ENCODE measurements at places on chromosomes 7 and 10.

GRCh38 chr10:51244748-51245490 is 170.6 kb downstream of the PRKG1 start:
- no peak for DNase-seq

- no peak for DNase-seq
These were observed 7.5 kb downstream of the MPP7 start for GRCh38 chr10:28295336-28295735.

DNA sequence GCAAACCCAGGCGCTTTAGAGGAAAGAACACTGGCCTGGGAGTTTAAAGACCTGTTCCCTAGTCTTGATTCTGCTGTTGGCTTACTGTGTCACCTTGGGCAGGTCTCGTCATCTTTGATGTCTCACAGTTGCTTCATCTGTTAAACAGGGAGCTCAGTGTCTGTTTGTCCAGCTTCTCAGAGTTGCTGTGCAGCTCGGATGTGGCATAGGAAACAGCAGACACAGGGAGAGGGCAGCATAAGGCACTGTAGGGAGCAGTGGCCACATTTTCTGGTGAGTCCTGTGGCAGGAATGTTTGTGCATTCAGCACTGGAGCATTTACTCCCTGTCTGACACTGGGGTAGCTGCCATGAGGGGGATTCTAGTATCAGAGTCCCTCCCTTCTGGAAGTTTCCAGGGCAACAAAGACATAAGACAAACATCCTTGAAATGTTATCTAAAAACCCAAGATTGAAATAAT is 2.0 kb downstream of the REPIN1 start:
- no peak for DNase-seq

DNA sequence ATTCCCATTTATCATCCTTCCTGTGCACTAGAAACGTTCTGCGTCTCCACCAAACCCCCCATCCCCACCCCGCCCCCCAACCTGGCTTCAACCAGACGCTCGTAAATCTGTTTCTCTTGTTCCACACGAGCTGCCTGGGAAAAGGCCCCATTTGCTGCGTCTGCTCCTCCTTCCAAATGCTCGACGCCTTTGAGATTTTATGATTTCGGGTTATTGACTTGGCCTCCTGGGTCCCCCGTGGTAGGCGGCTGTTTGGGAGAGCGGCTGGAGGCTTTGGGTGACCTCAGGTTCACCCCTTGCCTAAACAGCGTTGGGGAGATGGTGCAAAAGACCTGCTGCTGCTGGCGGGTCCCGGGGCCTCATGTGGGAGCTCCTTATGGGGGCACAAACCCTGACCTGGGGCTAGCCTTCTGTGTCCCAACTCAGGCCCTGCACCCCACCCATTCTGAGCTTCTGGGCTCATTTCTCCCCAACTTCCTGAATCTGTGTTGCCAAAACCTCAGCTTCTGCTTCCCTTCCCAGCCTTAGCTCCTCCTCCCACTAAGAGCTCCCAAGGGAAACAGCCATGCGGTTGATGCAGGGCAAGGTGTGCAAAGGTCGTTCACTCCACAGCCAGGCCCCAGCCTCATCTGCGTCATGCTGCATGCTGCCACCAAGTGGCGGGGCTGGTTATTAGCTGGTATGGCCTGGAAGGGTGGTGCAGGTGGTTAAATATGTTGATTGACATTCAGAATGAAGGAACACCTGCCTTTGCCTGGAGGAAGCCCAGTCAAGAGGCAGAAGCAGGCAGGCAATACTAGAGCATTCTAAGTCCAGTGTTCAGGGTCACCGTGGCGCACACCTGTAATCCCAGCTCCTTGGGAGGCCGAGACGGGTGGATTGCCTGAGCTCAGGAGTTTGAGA is 49.1 kb upstream of the ELN start:
- DNase-seq: no peak

- DNase-seq: no peak
These were observed 126.5 kb upstream of the MTPN start for GRCh38 chr7:136103545-136104268.

- no peak for DNase-seq
These were observed 122.1 kb upstream of the SFMBT2 start for GRCh38 chr10:7532723-7533498.

GRCh38 chr10:5760515-5760914 is 52.7 kb downstream of the GDI2 start:
- no peak for DNase-seq

DNA sequence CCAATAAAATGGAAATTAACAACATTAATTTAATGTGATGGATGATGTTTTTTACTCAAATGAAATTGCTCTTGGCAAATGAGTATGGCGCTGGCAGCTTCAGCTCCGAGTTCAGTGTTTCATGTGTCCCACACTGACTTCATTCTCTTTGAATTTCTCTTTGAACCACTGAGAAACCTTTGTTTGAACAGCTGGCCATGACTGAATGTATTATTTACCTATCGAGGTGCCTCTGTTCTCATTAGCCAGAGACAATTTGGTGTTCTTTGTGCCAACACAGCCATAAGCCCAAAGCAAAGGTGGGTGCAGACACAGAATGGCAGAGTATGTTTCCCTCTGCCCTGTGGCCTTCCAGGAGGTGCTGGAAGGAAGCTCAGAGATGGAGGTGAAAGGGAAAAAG is 42.1 kb downstream of the TMEM178B start:
- no peak for DNase-seq

DNA sequence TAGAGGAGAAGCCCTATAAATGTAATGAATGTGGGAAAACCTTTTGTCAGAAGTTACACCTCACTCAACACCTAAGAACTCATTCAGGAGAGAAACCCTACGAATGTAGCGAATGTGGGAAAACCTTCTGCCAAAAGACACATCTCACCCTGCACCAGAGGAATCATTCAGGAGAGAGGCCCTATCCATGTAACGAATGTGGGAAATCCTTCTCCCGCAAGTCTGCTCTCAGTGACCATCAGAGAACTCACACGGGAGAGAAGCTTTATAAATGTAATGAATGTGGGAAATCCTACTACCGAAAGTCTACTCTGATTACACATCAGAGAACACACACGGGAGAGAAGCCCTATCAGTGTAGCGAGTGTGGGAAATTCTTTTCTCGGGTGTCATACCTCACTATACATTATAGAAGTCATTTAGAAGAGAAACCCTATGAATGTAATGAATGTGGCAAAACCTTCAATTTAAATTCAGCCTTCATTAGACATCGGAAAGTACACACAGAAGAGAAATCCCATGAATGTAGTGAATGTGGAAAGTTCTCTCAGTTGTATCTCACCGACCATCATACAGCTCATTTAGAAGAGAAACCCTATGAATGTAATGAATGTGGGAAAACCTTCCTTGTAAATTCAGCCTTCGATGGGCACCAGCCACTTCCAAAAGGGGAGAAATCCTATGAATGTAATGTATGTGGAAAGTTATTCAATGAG is 18.9 kb downstream of the RBAK start:
- no peak for DNase-seq

- no peak for DNase-seq
These were observed 319.0 kb downstream of the DGKB start for GRCh38 chr7:14583518-14583917.

Data from stimulated activated CD4-positive, alpha-beta T cell treated with anti-CD3 and anti-CD28 coated beads, TNF-alpha, amount 100 ng/mL, for 48 hours (primary cell).